Fibroblast of skin of right biceps (primary cell): ENCODE measurements at places on chromosomes 11 and 22.
A peak's percentile ranks its signal among the peaks of the same experiment; 100 is the strongest.

GRCh38 chr11:45320371-45320770 lies 34.2 kb upstream of the SYT13 start:
- no peak for DNase-seq

DNA sequence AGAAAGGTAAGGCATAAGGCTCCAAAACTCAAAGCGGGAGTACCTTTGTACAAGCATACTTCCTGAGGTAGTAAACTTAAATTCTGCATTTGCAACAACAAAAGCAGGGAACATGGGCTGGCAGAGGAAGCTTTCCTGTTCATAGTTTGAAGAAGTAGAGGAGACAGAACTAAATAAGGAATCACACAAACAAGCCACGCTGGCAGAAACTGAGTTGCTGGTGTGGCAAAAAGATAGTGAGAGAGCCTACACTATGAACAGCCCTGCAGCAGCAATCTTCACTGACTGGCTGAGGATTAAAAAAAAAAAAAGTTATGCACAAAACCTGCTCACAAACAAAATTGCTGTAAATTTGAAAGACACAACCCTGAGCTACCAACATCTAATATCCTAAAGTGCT lies 46.5 kb downstream of the FCHSD2 start:
- no peak for DNase-seq

DNA sequence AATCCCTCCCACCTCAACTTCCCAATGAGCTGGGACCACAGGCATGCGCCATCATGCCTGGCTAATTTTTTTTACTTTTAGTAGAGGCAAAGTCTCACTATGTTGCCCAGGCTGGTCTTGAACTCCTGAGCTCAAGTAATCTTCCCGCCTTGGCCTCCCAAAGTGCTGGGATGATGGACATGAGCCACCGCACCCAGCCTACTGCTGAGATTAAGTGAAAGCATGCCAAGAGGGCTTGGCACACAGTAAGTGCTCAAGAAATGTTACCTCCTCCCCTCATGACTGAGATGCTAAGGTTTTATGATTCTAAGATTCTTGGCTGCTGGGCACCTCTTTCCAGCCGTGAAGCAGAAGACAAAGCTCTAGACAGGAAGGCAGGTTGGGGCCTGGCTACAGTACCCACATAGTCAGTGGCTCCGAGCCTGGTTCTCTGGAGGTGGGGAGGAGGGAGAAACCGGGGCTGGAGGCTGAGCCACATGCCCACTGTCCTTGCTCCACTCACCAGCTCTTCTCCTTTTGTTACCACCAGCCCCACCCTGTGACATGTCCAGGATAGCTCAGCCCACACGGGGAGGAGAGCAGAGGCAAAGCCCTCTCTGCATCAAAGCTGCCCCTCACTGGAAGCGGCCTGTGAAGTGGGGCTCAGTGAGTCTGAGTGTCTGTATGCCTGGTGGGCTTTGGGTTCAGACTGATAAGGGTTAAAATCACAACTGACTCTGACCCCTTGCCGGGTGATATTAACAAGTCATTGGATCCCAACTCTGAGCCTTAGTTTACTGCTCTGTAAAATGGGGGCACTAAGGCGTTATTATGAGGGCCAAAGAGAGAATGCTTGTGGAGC lies 12.9 kb downstream of the ARHGEF17 start:
- peak; percentile 47 for DNase-seq

DNA sequence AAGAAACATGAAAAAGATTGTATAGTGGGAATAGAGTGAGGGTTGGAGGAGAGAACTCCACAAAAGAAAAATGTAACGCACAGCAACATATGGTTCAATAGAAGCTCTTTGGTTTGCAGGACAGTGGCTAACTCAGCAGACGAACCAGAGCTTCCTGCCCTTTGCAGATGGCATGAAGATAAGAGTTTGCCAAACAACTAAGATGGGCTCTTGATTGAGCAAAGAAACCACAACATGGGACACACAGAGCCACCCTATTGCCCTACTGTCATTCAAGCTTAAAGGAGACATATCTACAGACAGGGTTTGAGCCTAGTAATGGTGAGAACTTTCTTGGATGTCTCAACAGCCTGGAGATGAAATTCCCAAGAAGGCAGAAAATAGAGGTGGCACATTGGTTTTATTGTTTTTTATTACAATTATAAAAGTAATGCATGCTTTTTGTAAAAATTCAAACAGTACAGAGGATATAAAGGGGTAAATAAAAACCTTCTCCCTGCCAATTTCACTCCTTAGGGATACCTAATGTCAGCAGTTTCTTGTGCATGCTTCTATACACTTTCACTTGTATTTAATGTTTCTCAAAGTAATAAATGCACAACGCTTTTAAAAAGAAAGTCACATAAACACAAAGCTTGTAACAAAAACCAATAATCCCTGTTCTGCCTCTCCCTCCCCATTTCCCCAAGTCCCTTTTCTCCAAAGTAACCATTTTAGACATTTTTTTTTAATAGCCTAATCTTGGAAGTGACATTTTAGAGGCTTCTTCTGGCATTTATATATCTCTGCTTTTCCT lies 63.7 kb downstream of the COPB1 start:
- DNase-seq, result no peak
